ENCODE measurements at places on chromosomes 3 and 15.
A peak's percentile ranks its signal among the peaks of the same experiment; 100 is the strongest.

GRCh38 chr3:3503411-3503810 lies 295.8 kb upstream of the LRRN1 start:
- no peak for DNase-seq

- DNase-seq = no peak
These were observed 519.8 kb upstream of the MDFIC2 start for GRCh38 chr3:70832089-70832833.

GRCh38 chr15:32909431-32909830 lies 191.6 kb downstream of the GREM1 start:
- no peak for DNase-seq

DNA sequence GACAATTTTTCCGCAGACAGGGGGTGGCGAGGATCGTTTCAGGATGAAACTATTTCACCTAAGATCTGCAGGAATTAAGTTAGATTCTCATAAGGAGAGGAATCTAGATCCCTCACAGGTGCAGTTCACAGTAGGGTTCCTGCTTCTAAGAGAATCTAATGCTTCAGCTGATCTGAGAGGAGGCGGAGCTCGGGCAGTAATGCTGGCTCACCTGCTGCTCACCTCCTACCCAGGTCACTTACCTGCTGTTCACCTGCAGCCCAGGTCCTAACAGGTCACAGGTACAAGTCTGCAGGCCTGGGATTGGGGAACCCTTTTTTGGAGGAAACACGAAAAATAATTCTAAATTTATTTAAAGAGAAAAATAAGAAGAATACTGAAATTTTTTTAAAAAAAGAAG lies 406.8 kb downstream of the MCTP2 start:
- no peak for DNase-seq

GRCh38 chr3:43503067-43503728 lies 118.6 kb downstream of the ANO10 start:
- peak; percentile 78 for DNase-seq

- DNase-seq = no peak
These were observed 45.4 kb downstream of the TMEM45A start for GRCh38 chr3:100537646-100538338.

- peak; percentile 4 for DNase-seq
These were observed 169.5 kb downstream of the PLD1 start for GRCh38 chr3:171640520-171641412.

DNA sequence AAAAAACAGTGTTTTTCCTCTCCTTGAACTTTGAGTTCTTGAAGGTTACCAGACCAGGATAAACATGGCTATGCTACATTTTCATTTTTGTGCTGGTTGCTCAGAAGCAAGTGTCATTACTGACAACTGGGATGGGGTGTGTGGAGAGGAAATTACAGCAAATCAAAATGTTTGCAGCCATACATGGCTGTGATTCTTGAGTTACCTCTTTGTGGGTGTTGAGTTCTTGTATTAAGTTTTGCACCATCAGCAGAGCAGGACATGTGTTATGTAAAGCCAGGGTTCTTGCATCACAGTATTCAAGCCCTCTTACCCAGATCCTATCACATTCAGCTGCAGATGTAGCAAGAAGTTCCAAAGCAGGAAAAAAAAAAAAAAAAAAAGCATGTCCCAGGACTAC lies 53.9 kb upstream of the ATOSA start:
- DNase-seq = peak; percentile 46

DNA sequence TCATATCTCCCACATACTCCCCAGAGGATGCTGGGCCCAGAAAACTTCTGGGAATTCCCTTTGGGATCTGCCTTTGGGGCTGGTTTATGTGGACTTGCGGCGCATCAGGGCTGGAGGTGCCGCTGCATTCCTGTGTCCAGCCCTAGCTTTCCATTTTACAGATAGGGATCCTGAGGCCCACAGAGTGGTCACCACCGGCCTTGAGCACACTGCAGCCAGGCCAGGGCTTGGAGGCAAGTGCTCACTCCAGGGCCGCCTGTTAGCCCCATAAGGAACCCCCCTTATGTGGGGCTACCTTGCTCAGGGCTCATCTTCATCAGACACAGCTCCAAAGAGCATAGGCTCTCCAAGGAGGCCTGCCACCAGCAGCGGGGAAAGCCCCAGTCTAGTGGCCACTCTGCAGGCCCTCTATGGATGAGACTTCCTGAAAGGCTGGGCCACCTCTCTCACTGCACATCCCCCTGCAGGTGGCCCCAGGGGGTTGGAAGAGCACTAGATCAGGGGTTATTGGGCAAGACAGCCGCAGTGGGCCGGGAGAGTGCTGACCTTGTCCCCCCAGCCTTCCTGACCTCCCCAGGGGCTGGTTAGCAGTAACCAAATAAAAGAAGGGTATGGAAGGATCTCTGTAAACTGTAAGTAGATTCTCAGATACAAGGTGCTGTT lies 9.2 kb upstream of the ATP2B2 start:
- DNase-seq = no peak

- DNase-seq = no peak
These were observed 988 bp upstream of the CHSY1 start for GRCh38 chr15:101252836-101253235.

GRCh38 chr3:161016417-161017313 lies 88.5 kb downstream of the B3GALNT1 start:
- peak; percentile 52 for DNase-seq

GRCh38 chr3:27423463-27423862 lies 54.3 kb upstream of the NEK10 start:
- DNase-seq = no peak

DNA sequence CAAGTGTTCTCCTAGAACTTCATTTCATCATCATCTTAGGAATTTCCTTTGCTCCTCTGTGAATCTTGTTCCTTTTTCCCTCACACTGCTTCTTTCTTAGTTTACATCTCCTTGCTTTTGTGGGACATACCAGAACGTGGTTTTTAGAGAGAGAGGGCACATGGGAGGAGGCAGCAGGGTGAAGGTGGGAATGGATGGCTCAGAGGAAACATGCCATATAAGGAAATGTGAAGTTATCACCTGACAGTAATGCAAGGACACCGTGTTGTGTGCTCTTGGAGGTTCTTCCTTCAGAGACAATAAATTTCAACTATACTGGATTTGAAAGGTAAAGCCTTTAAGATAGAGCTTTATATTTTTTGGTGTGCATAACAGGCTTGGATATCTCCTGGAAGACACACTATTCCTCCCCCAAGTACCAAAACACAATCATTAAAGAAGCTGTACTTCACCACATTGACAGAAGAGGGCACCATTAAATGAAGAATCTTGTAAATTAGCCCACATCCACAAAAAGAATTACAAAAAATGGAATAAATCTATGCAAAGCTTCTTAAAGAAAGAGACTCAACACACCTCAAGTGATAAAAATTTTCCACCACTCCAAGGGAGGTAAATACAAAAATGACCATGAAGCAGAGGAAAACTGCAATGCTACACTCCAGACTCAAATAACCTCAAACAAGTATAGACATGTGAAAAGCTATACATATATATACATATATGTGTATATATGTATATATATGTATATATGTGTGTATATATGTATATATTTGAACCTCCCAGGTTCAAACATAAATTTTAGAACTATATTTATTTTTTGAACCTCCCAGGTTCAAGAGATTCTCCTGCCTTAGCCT lies 26.1 kb downstream of the RPL39L start:
- peak; percentile 39 for DNase-seq

- no peak for DNase-seq
These were observed 264.0 kb downstream of the TIGIT start for GRCh38 chr3:114557791-114558190.

- peak; percentile 25 for DNase-seq
These were observed 61.2 kb downstream of the TSC22D2 start for GRCh38 chr3:150469031-150469930.

DNA sequence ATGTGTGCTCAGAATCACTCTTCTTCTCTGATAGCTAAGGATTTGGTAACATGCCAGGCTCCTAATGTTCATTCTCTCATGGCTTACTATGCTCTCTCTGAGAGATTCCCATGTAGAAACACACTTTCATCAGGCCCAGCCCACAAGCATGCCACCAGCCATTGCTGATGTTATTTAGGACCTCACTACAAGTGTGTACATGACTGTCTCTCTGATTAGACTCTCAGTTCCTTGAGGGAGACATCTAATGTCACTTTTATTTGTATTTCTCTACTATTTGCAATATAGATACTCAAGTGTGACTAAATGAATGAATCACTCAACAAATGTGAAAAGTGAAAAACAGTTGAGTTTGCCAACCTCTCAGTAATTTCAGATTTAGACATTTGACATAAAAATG lies 84.3 kb upstream of the ARL6 start:
- no peak for DNase-seq

DNA sequence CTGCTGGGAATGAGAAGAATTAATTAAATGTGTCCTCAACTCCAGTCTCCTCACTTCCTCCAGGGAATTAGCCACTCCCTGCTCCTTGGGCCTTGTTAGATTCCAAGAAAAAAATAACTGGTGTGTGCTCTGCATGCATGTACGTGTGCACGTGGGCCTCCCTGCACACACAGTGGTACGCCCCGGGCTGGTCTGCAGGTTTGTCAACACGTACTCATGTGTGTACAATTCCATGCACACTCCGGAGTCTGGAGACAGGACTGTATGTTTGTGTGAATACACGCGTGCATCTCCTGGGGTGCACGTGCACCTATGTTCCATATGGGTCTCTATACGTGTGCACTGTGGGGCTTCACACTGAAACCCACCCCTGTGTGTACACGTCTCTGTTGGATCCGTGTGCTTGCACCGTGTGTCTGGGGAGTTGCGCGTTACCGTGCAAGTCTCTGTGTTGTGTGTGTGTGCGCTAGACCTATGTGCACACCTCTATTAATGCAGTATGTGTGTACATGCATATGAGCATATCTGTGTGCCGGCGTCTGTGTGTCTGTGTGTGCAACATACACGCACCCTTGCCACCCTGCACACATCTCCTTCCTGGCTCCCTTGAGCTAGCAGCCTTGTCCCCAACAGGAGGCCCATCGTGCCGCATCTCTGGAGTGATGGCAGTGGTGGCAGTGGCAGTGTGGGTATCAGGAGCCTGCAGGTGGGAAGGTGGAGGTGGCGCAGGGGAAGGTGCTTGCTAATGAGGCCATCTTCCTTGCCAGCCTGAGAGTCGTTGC lies 210.1 kb downstream of the TBC1D2B start:
- no peak for DNase-seq

GRCh38 chr3:191382661-191383060 lies 52.3 kb upstream of the UTS2B start:
- no peak for DNase-seq

- no peak for DNase-seq
These were observed 41.2 kb downstream of the LIPC start for GRCh38 chr15:58472821-58473581.

GRCh38 chr3:16432714-16433113 lies 80.8 kb downstream of the RFTN1 start:
- DNase-seq = no peak

GRCh38 chr15:68376447-68377060 lies 55.4 kb downstream of the ITGA11 start:
- DNase-seq = no peak

- no peak for DNase-seq
These were observed 575.8 kb upstream of the TBL1XR1 start for GRCh38 chr3:177772908-177773557.

GRCh38 chr3:146407956-146408355 lies 61.4 kb downstream of the PLSCR2 start:
- DNase-seq = no peak

GRCh38 chr3:126449621-126450051 lies 26.1 kb downstream of the ZXDC start:
- no peak for DNase-seq
